ENCODE measurements at places on chromosomes 2 and 18. TPM values are rescaled to one million over a fixed set of nuclear protein-coding genes. Genes with fewer than 3 reads are reported as not detected.

RIF1 gene
- 53.0 TPM for total RNA-seq

RIOK3 gene
- total RNA-seq: 59.5 TPM

OTX1 gene
- not detected for total RNA-seq

CAPN14 gene
- 1.1 TPM for total RNA-seq

RNF144A gene
- 49.0 TPM for total RNA-seq

ACADL gene
- total RNA-seq: not detected

CABYR gene
- 1.2 TPM for total RNA-seq

HYCC2 gene
- 19.1 TPM for total RNA-seq

GALNT3 gene
- 1.5 TPM for total RNA-seq

MYO3B gene
- not detected for total RNA-seq

GRCh38 chr2:168450171-168450570 is 5.9 kb upstream of the CERS6 start:
- DNase-seq: no peak
- no peak overlapping the region for H3K4me3 ChIP-seq
- no peak overlapping the region for H3K27ac ChIP-seq
- no peaks in the 10 kb centered on the region for H3K27me3 ChIP-seq

DNA sequence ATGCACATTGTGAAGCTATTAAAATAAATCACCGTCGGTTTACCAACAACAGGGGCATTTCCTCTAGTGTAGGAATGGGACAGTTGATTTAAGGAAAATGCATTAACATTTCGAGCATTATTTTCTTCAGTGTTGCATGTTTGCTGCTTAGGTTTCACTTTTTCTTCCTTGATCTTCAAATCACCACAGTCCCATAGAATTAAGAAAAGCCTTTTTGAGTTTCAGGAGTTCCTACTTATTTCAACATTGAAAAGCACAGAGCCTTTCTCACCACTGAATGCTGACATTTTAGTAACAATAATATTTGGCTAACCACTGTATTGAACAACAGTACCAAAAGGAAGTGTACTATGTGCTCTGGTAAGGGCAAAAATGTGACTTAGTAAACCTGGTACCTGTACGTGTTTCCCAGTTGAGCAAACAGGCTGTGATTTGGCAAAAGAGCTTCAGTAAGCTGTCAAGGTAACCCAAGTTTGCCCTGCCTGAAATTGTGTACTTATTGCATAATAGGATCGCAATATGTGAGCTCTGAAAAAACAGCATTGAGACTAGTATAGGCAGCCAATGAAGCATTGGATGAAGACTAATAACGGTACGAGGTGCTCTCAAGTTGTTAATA is 2.2 kb downstream of the LRRTM4 start:
- H3K27ac ChIP-seq: no peak overlapping the region
- no peak overlapping the region for H3K4me3 ChIP-seq
- no peaks in the 10 kb centered on the region for H3K4me1 ChIP-seq
- no peaks in the 10 kb centered on the region for H3K36me3 ChIP-seq

DNA sequence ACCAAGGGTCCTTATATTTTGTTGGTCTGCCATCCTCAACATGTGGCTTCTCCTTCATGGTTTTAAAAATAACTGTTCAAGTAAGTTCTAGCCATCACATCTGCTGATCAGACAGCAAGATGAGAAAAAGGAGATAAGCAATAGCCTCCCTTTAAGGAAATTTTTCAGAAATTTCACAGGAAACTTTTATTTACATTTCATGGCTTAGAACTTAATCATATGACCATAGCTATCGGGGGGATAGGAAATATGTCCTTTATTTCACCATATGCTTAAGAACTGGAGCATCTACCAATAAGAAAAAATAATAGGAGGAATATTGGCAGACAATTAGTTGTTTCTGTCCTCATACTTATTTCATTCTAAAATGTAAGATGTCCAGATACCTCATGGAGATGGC is 16.2 kb downstream of the ATF2 start:
- peaks cover 16% of the 10 kb centered on the region for H3K36me3 ChIP-seq
- no peak overlapping the region for H3K4me3 ChIP-seq
- no peak for DNase-seq

DNA sequence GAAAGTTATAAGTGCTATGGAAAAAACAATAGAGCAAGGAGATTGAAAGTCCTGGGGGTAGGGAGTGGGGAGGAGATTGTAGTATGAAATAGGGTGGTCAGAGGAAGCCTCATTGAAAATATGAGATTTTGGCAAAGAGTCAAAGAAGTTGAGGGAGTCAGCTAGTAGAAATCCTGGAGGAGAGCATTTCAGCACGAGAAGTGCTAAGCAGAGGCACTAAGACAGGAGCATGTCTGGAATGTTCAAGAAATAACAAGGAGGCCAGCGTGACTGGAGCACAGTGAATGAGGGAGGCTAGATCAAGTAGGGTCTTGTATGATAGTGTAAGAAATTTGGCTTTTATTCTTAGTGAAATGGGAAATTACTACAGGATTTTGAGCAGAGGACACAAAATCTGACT is 2.1 kb upstream of the TSPYL6 start:
- no peak overlapping the region for H3K4me3 ChIP-seq
- H3K36me3 ChIP-seq: peaks cover 14% of the 10 kb centered on the region
- DNase-seq: no peak
- H3K27me3 ChIP-seq: no peaks in the 10 kb centered on the region
- no peaks in the 10 kb centered on the region for H3K4me1 ChIP-seq

DNA sequence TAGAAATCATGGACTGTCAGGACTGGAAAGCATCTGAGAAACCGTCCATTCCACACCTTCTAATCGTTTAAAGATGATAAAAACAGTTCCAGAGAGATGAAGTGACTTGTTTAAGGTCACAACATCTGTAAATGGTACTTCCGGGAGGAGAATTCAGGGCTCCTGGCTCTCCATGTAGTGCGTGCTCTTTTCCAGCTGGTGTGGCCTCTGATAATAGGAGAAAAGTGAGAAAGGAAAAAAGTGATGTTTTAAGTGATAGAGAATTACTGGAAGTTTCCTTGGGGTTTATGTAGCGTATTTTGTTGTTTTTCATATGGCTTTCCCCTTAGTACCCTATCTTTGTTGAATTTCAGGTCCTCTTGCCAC is 663 bp downstream of the C2orf49 start:
- peak overlapping the region; percentile 89 for H3K27ac ChIP-seq
- no peaks in the 10 kb centered on the region for H3K27me3 ChIP-seq
- H3K4me1 ChIP-seq: peaks cover 31% of the 10 kb centered on the region
- DNase-seq: no peak

DNA sequence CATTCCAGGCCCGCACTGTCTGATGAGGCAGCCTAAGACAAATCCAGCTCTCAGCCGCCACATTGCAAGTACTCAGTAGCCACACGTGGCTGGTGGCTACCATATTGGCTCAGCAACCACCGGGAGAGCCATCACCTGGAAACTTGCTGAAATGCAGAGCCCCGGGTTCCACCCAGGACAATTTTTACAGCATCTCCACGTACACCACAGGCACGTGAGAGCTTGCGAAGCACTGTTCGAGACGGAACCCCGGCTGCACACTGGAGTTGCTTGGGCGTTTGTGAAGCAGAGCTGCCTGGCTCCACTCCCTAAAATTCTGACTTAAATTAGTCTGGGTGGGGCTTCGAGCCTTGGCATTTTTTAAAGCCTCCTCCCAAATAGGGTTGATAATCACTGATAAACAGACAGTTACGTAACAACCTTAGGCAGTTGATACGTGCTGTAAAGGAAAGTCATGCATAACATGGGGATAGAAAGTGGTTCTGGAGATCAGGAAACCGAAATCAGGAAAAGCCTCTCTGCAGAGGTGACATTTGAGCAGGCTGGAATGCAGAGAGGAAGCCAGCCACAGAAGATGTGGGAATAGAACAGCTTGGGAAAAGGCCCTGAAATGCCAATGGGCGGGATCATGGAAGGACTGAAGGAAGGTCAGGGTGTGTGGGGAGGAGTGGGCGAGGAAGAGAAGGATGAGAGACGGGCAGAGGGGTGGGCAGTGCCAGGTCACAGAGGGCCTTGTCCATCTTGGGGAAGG is 6.2 kb downstream of the ASAP2 start:
- H3K4me1 ChIP-seq: peaks cover 6% of the 10 kb centered on the region
- H3K27me3 ChIP-seq: peaks cover 40% of the 10 kb centered on the region
- H3K27ac ChIP-seq: no peak overlapping the region
- no peaks in the 10 kb centered on the region for H3K36me3 ChIP-seq
- no peak for DNase-seq

- H3K36me3 ChIP-seq: peaks cover 50% of the 10 kb centered on the region
- no peak overlapping the region for H3K4me3 ChIP-seq
- DNase-seq: no peak
- H3K27me3 ChIP-seq: no peaks in the 10 kb centered on the region
Observed at GRCh38 chr2:210445116-210445707, 31.3 kb downstream of the LANCL1 start.

DNA sequence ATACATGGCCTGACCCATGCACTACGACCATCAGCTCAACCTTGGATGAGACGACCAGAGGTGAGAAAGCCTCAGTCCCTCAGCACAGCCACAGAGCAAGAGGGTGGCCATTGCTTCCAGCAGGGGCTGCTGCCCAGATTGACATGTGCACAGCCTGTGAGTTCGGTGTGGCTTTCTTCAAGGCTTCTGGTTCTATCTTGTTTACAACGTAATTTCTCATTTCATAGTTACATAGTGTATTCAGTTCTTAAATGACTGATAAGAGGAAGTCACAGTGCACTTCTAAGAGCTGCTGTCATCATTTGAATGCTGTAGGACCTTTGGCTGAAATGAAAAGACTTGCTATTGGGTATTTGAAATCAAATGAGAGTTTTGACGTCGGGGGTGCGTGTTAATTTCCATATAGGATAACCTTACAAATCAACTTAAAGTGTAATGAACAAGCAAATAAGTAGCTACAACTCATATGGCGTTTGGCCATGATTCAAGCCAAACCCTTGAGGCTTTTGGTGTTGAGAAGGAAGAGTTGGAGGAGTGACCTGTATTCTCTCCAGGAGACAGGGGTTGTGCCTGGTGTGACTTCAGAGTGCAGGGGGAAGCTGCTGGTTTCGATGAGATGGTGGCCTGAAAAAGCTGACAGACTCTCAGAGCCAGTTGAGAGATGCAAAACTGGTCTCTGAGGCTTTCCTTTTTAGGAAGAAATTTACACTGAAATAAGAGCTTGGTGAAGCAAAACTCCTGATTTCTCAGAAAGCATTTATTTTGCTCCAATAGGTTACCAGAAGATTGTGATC is 51.0 kb downstream of the TSHZ1 start:
- peaks cover 46% of the 10 kb centered on the region for H3K4me1 ChIP-seq
- H3K27me3 ChIP-seq: no peaks in the 10 kb centered on the region
- no peak overlapping the region for H3K4me3 ChIP-seq
- peak overlapping the region; percentile 63 for H3K27ac ChIP-seq

GRCh38 chr18:5554629-5555028 is 10.8 kb upstream of the EPB41L3 start:
- no peaks in the 10 kb centered on the region for H3K4me1 ChIP-seq
- H3K4me3 ChIP-seq: no peak overlapping the region
- no peak overlapping the region for H3K27ac ChIP-seq
- peaks cover 6% of the 10 kb centered on the region for H3K27me3 ChIP-seq

GRCh38 chr18:76265497-76266235 is 229.4 kb downstream of the ZNF516 start:
- peaks cover 6% of the 10 kb centered on the region for H3K27me3 ChIP-seq
- H3K36me3 ChIP-seq: no peaks in the 10 kb centered on the region
- peaks cover 2% of the 10 kb centered on the region for H3K4me1 ChIP-seq
- no peak overlapping the region for H3K4me3 ChIP-seq

GRCh38 chr2:12493031-12493513 is 223.7 kb upstream of the TRIB2 start:
- H3K4me1 ChIP-seq: peaks cover 61% of the 10 kb centered on the region
- peak overlapping the region; percentile 34 for H3K4me3 ChIP-seq
- H3K27me3 ChIP-seq: no peaks in the 10 kb centered on the region
- peaks cover 1% of the 10 kb centered on the region for H3K36me3 ChIP-seq
- peak overlapping the region; percentile 85 for H3K27ac ChIP-seq

DNA sequence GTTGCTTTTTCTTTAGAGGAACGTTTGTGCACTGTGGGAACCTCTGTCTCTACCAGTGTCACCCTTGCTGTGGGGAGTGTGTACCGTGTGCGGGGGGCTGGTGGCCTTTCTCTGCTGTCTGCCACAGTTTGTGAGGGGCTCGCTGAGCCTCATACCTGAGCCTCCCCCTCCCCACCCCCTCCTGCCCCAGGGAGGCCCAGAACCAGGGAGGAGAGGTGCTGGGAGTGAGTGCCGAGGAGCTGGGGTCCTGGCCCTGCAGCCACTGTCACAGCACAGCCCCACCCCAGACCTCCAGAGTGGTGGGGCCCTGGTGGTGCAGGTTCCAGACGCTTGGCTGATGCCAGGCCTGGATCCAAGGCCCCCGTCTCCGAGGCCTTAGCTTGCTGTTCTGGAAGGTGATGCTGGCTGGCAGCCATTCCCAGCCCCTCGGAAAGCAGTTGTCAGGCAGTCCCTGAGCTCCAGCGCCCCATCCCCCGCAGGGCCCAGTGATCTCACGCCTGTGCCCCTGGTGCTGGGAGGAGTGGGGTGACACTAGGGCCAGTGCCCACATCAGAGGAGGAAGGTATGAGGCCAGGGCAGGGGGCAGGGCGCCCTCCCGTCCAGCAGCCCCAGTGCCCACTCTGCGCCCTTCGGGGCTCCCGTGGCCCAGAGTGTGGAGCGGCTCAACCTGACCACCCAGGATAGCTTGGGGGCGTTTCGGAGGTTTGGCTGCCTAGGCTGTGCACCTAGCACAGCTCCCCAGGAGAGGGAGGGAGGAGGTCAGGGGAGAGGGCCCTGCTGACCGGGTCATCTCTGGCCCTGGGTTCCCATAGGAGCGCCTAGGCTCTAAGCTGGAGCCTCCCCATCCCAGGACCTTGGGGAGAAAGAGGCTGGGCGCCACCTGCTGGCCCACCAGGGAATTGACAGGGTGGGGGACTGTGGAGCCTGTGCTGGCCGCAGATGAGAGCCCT is 53.0 kb upstream of the ALPP start:
- no peaks in the 10 kb centered on the region for H3K36me3 ChIP-seq
- H3K4me1 ChIP-seq: peaks cover 29% of the 10 kb centered on the region
- no peaks in the 10 kb centered on the region for H3K27me3 ChIP-seq
- H3K4me3 ChIP-seq: no peak overlapping the region
- peak; percentile 65 for DNase-seq

- H3K27me3 ChIP-seq: peaks cover 31% of the 10 kb centered on the region
- no peak overlapping the region for H3K27ac ChIP-seq
- no peak for DNase-seq
- no peak overlapping the region for H3K4me3 ChIP-seq
Observed at GRCh38 chr2:229686122-229686919, 28.0 kb downstream of the DNER start.

GRCh38 chr2:127577973-127578372 is 42.5 kb downstream of the MYO7B start:
- H3K4me1 ChIP-seq: peaks cover 15% of the 10 kb centered on the region
- H3K36me3 ChIP-seq: no peaks in the 10 kb centered on the region
- no peak overlapping the region for H3K4me3 ChIP-seq

DNA sequence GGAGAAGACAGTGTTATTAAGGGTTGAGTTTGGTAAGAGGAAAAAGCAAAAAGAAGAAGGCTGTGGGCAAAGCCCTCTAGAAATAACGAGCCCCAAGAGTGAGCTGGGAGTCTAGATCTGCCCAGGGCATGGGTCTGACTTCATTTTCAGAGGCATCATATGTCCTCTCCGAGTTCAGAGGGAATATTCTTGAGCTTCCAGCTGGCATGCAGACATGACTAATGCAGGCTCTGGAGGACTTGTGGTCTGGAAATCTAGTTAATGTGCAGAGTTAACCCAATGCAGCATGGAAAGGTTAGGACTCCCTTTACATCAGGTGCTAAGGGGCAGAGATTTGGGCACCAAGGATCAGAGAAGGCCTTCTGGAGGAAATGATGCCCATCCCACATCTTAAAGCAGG is 7.3 kb downstream of the ACMSD start:
- no peak overlapping the region for H3K4me3 ChIP-seq
- H3K4me1 ChIP-seq: no peaks in the 10 kb centered on the region
- no peak for DNase-seq
- H3K36me3 ChIP-seq: no peaks in the 10 kb centered on the region
- no peak overlapping the region for H3K27ac ChIP-seq
- H3K27me3 ChIP-seq: peaks cover 2% of the 10 kb centered on the region

Measured in activated naive CD4-positive, alpha-beta T cell treated with anti-CD3 and anti-CD28 coated beads for 36 hours (primary cell).